ENCODE measurements at places on chromosomes 1 and 21.

DNA sequence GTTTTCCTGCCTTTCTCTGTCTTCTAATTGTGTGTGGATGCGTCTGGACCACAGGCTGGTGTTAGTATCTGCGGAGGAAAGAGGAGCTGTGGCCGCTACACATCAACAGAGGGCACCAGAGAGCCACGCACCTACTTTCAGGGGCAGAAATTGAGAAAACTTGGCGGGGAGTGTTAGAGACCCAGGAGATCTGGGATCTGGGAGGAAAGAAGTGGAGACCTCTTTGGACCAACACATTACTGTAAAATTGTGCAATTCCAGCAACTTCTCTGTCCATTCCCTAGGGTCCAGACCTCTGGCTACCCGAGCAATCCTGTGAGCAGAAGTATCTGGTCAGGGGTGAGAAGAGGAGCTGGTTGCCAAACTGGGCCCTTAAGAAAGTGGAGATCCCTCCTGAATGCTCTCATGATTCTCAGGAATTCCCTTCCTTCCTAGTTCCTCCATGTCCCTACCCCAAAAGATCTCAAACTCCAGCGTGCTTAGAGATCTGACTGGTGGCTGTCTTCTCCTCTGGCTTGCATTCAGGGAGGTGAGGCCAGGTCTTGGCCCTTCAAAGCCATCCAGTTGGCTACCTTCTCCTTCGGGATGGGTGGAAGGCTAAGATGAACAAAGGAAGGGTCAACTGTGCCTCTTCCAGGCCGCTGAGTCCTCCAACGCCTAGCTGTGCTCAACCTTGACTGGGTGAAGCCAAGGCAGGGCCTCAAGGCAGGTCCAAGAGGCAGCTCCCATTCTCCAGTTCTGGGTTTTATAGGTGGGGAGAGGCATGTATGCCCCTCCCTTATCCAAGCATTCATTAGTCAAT is 1.2 kb upstream of the KIRREL1 start:
- peak; percentile 7 for DNase-seq

- no peak for DNase-seq
Observed at GRCh38 chr1:238898856-238899255, 487.5 kb upstream of the CHRM3 start.

GRCh38 chr1:56645677-56646305 is 677 bp downstream of the PRKAA2 start:
- no peak for DNase-seq

DNA sequence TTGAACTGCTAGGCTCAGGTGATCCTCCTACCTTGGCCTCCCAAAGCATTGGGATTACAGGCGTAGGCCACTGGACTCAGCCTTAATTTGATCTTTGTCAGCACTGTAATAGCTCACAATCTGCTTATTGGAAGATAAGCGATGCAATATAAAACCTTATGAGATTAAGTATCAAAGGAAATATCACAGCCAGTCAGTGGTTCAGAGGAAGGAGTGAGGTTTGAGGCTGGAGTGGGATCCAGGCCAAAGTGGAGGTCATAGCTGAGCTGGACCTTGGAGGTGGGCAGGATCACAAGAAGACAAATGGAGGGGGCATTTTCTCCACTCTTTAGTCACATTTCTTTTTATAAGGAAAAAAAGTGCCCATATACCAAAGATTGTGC is 228.5 kb downstream of the RHOU start:
- DNase-seq = no peak

GRCh38 chr1:97505289-97505688 is 415.5 kb downstream of the DPYD start:
- no peak for DNase-seq

DNA sequence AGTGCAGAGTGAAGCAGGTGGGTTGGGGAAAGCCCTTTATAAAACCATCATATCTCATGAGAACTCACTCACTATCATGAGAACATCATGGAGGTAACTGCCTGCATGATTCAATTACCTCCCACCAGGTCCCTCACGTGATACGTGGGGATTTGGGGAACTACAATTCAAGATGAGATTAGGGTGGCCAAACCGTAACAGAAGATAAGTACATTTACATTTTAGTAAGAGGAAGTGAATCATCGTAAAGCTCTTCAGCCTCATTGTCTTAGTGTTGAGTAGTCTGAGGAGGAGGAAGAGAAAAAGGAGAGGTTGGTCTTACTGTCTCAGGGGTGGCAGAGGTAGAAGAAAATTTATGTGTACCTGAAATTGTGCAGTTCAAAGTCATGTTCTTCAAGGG is 1053.4 kb upstream of the ADGRL4 start:
- no peak for DNase-seq

- no peak for DNase-seq
Observed at GRCh38 chr1:235859789-235860188, 6.9 kb downstream of the LYST start.

GRCh38 chr1:193318347-193318746 is 131.9 kb upstream of the B3GALT2 start:
- DNase-seq = no peak

DNA sequence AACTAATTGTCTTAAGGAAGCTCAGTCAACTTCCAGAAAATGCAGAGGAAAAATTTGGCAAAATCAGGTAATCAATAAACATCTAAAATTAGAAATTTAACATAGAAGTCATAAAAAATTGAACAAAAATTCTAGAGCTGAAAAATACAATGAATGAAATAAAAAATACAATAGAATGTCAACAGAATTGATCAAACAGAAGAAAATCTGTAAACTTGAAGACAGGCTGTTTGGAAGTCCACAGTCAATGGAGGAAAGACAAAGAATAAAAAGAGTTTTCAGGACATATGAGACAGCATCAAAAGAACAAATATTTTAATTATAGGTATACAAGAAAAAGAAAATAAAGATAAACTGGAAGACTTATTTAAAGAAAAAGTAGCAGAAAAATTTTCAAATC is 469.0 kb downstream of the RWDD3 start:
- no peak for DNase-seq

- DNase-seq = no peak
Observed at GRCh38 chr1:91507328-91507727, 6.7 kb downstream of the CDC7 start.

DNA sequence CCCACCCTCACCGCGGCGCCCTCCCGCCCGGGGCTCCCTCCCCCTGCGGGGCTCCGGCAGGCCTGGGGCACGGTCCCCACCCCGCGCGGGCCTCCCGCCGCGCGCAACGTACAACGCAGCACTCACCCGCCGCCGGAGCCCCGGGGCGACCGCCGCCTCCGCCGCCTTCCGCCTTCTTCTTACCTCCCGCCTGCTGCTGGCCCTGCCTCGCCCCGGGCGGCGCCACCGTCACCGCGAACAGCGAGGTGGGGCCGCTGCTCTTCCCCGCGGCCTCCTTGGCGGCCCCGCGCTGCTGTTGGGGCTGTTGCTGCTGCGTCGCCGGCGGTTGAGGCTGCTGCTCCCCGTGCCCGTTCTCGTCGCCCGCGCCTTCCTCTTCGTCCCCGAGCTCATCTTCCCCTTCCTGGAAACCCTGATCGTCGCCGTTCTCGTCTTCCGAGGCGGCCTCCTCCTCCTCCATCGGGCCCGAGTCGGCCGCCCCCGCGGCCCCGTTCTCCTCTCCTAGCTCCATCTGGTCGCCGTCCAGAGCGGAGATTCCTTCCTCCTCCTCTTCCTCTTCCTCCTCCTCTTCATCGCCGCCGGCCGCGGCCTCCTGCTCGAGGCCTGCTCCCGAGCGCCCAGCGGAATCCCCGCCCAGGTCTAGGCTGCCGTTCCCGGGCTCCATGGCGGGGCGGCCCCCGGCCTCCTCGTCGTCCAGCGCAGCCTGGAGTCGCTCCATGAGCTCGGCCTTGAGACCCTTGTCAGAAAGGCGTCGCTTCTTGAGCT is 671 bp downstream of the HNRNPU start:
- no peak for DNase-seq

DNA sequence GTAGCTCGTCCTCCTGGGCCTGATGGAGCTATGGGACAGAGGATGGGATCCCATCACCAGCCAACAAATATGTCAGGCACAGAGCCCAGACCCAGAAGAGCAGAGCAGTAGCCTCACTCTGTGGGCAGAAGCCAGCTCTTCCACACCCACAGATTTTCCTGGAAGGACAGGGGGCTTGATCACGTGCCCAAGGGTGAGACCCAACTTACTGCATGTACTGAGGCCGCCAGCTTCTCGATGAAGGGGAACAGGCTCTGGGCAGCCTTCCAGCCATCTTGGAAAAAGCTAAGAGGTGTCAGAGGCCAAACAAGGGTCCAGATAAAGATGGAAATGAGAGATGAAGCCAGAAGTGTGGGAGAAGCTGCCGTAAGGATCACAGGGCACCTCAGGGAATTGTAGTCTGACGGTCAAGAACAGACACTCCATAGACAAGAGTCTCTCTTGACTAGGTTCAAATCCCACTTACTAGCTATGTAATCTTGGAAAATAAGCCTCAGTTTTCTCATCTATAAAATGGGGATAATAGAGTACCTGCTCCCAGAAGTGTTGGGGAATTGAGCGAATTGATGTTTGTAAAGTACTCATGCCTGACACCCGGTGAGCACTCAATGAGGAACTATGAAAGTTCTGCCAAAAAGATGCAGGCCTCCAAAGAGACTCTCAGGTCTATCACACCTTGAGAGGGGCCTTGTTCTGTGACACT is 17.0 kb upstream of the TCEA3 start:
- DNase-seq = no peak

DNA sequence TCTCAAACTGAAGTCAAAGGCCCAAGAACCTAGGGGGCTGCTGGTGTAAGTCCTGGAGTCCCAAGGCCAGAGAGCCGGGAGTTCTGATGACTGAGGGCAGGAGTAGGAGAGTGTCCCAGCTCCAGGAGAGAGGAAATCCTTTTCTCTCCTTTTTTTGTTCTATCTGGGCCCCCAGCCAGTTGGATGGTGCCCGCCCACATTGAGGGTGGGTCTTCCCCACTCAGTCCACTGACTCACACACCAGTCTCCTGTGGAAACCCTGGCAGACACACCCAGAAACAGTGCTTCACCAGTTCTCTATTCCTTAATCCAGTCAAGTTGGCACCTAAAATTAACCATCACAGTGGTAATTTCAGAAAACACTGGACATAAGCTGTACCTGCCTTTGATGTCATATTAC is 12.7 kb upstream of the WDR26 start:
- no peak for DNase-seq

DNA sequence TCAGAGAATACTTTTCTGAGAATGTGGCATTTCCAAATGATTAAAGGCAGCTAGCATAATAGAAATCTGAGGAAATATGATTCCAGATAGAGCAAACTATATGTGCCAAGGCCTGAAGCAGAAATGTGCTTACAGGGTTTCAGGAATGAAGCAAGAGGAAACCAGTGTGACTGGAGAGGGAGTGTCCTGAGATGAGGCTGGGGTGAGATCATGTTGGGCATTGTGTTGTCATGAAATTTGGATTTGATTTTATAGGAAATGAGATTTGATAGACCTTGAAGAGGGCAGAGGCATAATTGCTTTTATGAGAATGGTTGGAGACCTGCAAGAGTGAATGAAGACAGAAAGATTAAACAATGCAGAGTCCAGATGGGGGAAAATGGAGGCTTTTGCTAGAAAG is 338.1 kb upstream of the SNX7 start:
- DNase-seq = no peak

DNA sequence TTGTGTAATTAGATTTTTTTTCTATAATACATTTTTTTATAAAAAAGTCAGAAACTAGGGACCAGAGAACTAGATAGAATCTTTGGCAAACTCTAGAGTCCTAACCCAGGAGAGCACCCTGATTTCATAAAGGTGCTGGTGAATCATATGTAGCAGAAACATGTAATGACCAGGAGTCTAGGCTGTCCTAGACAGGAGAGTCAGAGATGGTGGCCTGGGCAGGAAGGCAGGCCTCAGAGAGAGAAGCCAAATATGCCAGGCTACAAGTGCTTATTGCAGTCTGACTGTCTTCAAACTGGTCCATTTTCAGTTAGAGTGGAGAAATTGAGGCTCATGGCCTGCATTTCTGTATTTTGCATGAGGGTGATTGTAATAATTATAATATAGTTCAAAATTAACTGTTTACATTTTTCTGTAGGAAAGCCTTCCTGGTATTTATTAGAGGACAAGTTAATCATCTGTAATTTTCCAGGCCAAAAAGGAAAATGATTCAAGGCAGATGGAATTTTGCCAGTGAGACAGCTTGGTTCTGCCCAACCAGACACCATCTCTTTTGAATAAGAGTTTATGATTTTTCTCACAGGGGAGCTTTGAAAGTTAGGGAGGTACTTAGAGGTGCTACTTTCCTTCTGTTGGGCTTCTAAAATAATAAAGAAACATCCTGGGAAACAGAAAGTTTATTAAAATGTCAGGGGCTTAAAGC is 129.8 kb downstream of the S1PR1 start:
- no peak for DNase-seq

GRCh38 chr1:65512967-65513780 is 92.7 kb downstream of the LEPR start:
- DNase-seq = no peak

DNA sequence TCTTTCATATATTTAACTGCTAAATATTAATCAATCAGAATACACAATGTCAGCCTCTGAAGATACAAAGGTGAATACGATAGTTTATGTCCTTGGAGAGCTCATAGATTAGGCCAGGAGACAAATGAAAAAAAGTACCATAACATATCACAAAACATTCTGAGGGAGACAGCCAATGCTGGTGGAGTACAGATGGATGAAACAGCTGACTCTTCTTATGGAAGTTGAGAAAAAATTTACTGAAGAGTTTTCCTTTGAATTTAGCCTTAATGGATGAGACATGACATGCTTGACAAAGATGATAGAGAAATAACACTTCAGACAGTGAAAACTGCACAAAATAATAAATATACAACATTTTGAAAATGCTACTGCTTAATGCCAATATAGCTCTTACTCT is 193.5 kb downstream of the PDE4B start:
- no peak for DNase-seq

- no peak for DNase-seq
Observed at GRCh38 chr1:38077523-38078147, 31.0 kb upstream of the POU3F1 start.

DNA sequence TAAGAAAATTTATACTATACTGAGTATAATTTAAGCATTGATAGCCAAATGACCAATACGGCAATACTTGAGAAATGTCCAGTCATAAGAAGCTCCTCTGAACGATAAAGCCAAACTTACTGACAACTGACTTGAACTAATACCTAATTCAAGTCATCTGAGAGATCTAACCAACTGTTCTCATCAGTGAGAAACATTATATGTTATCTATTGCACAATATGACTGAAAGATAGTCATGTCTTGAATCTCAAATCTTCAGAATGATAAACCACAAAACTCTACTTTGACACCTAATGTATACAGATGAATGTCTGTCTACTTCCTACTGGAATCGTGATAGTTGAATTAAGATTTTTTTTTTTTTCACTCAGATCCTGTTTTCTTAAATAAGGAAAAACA is 39.0 kb downstream of the APP start:
- DNase-seq = no peak

Data from CMK (cell line).